ENCODE measurements at places on chromosomes 7 and 10.

GRCh38 chr7:34749446-34749845, 91.4 kb downstream of the NPSR1 start:
- no peak for DNase-seq

- DNase-seq = no peak
These were observed 28.9 kb downstream of the ADD3 start for GRCh38 chr10:110036640-110037039.

GRCh38 chr10:61902445-61903220, 1.1 kb downstream of the ARID5B start:
- DNase-seq = peak; percentile 38

DNA sequence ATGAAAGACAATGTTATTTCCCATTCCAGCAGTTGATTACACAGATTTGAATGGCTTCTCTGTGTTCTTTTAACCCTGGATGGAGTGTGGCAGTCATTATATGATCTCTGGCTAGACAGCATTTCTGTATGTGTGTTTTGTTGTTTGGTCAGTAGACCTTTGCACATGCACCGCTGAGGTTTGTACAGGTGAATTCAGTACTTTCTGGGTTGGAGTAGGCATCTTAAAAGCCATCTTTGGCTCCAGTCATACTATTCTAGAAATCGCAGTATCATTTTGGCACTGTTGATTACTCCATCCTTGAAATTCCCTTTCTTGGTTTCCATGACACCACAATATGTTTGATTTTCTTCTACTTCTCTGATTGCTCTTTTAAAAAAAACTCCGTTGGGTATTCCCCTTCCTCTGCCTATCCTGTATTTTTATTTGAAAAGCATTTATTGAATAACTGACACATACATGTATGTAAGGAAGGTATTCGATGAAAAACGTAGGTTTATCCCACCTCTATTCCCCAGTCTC, 29.9 kb downstream of the TAS2R41 start:
- no peak for DNase-seq

DNA sequence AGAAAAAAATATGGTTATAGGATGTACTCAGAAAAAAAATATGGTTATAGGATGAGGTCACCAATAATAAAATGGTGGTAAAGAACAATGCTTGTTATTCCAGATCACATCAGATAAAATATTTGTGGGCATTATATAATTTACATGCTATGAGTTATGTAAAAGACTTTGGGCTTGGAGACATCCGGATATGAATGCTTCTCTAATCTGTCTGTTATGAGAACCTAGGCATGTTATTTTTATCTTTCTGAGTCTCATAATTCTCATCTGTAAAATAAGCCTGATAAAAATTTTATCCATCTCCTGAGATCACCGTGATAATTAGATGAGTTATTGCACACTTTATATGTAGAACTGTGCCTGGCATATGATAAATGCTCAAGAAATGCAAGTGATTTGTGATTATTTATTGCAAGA, 37.8 kb downstream of the DKK1 start:
- no peak for DNase-seq

GRCh38 chr10:1122349-1122748, 66.2 kb downstream of the WDR37 start:
- no peak for DNase-seq

DNA sequence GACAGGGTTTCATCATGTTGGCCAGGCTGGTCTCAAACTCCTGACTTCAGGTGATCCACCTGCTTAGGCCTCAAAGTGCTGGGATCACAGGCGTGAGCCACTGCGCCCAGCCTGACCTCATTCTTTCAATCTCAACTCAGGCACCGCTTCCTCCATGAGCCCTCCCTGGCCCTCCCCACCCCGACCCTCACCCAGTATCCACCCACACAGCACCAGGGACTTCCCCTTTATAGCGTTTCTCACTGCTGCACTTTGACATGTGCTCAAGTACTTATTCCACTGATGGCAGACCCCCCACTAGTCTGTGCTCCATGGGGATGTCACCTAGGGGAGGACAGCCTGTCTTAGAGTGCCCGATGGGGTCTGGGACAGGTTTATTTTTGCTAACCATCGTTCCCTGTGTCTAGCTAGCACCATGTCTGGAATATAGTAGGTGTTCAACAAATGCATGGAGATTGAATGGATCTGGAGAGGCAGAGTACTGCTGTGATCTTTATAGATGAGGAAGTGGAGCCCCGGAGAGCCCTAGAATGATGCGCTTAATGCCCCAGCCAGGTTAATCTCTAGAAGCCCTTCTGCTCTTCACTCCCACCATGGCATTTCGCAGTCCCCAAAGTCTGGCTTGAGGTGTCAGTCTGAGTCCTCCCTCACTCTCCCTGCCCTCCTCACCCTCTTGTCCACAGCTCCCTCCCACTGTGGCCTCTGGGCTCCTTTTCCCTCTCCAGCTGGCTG, 258.8 kb downstream of the RPS24 start:
- no peak for DNase-seq

GRCh38 chr7:121080257-121080912, 91.9 kb downstream of the CPED1 start:
- DNase-seq = no peak

- peak; percentile 39 for DNase-seq
These were observed 636 bp downstream of the PDCD4 start for GRCh38 chr10:110872145-110872983.

- DNase-seq = no peak
These were observed 425.8 kb upstream of the STEAP1 start for GRCh38 chr7:89728481-89728880.

GRCh38 chr10:3404381-3404780, 231.8 kb upstream of the PITRM1 start:
- DNase-seq = no peak

- no peak for DNase-seq
These were observed 160.6 kb downstream of the MAGI2 start for GRCh38 chr7:79292834-79293233.

GRCh38 chr10:111086574-111086973, 9.7 kb downstream of the ADRA2A start:
- DNase-seq = no peak

- DNase-seq = no peak
These were observed 123.5 kb downstream of the SORBS1 start for GRCh38 chr10:95437669-95438068.

DNA sequence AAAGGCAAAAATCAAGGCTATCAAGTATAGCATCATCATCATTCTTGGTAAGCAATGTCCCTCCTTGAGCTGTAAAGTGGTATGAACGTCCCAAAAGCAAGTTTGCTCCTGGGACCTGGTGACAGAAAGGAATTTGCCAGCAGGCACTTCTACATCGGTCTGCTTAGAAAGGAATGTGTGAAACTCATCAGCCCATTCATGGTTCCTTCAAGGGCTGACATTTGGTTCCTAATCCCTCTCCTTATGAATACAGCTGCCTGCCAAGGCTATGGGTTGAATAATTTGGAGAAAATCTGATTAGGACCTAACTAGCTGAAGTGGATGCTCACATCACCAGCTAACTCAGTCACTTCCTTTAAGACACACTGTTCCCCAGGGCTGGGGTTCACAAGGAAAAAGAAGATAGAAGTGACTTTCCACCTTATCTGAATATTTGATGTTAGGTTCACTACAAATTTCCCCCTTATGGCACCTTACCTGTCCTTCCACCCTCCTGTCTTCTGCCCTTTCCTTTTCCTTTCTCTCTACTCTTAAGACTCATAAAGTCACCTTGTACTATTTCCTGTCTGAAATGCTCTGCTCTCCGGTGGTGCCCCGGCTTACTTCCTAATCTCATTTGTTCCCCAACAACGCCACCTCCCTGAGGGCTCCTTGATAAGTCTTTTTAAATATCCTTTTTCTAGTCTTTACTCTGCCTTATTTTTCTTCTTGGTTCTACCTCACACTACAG, 187.1 kb downstream of the NPSR1 start:
- no peak for DNase-seq

DNA sequence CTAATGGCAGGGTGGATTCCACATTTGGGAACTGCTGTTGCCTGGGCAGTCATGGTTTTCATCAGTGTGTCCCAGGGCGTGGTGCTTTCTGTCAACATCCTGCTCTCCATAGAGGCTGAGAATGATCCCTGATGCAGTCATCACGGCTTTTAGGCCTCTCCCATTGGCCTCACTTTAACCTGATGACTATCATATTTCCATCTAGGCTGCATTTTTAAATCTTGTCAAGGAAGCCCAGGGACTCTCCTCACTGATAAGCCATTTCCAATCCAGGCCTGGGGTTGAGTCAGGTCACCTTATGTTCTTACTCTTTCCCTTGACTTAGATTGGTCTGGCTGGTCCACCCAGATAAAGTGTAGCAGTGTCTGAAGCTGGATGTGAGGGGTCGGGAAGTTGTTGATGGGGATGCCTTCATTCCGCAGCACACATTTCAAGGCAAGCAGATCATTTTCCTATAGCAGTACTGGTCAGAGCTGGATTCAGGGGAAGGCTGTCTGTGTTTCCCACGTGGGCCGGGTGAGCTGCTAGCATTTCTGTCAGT, 177.0 kb downstream of the AUTS2 start:
- no peak for DNase-seq

DNA sequence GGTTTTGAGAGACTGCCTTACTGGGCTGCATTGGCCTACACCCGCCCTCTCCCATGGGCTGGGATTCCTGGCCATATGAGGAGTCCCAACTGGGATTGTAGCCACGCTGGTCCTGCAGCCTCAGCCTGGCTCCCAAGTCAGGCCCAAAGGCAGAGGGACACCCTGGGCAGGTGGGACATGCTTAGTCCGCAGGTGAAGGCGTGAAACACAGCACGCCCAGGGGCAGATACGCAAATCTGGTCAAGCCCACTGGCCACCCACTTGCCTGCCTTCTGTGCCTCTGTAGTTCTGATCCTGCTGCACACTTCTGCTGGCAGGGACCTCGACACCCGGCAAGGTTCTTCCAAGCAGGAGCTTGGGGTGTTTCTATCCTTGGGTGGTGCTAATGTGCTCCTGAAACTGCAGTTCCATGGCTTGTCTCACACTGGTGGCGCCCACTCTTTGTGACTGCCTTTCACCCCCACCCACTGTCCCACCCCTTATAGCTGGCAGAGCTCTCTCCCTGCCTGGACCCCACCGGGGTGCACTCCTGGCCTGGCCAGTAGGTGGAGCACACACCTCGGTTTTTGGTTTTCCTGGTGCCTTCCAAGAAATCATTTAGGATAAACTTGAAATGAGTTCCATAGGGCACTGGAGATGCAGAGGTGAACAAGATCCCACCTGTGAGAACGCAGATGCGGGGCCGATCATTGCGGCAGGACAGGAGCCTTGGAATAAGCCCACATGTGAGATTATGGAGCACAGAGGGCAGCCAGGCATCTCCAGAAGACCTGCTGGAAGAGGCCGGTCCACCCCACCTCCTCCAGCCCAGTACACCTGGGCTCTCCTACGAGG, 47.9 kb downstream of the MKI67 start:
- no peak for DNase-seq

DNA sequence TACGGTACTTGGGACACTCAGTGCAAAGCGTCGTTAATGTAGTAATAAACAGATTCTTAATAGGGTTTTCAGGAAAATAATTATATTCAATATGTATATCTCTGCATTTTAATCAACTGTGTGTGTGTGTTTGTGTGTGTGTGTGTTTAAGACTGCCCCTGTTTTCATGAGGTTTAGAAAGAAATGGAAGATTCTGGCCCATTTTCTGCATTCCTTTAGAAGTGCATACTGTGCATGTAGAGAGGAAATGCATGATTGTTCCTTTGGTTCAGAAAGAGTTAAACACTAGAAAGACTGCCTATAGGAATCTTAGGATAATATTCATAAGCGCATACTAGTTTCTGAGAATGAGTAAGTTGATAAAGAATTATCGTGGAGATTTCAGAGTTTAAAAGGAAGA, 975 bp downstream of the CNTNAP2 start:
- DNase-seq = no peak

DNA sequence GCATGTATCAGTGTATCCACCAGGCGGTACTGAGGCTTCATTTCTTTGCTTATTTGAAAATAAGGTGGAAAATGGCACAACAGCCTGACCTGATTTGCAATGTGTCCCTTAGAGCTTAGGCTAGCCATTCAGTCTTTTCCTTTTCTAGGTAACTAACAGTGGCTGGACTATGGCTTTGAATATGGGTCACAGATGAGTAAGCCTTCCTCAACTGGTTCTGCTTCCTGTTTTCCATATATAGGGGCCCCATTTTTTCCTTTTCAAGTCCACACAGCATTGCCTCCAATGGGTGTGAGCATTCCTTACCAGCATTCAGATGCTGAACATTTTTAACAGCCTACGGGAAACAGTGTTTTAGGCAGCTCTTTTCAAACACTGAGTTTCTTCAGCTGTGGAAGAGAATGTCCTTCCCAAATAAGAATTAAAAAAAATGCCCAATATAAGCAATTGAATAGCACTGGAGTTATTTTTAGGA, 3.9 kb upstream of the ITGB1 start:
- no peak for DNase-seq

GRCh38 chr10:5891009-5891408, 966 bp downstream of the FBH1 start:
- no peak for DNase-seq

DNA sequence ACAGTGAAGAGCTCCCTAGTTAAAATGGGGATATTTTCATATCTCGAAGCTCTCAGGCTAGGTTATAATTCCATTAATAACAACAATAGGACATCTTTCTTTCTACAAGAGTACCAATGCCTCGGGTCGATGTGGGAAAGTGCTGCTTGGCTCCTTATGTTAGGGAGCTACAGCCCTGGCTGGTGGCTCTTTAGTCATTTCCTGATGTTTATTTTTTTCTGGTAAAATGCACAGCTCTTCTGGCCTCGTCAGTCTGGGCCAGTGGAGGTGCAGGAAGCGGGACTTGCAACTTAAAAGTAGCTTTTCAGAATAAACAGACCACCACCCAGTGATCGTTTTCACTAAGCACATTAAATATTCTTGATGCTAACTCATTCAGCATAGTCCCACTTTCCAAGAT, 58.3 kb downstream of the MKX start:
- no peak for DNase-seq

DNA sequence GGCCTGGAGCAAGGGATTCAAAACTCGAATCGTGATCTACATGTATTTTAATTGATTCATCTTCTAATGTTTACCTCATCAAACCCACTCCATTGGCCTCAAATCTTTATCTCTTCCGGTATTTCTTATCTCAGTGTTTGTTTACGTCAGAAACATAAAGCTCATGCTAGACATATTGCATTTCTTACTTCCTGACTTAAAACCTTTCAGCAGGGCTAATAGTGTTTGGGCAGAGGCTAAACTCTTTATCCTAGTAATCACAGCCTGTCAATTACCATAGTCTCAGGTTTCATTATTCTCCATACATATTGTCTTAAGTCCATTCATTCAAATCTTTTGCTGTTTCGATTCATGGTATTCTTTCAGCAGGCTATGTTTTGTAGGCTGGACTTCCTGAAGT, 81.3 kb upstream of the AGR3 start:
- DNase-seq = no peak

- DNase-seq = no peak
These were observed 15.4 kb downstream of the PPP2R2D start for GRCh38 chr10:131915990-131916766.

All from COR-L47 (cell line).